Activated naive CD8-positive, alpha-beta T cell treated with anti-CD3 and anti-CD28 coated beads, Interleukin-2, amount 50 U/mL, for 24 hours (primary cell): ENCODE measurements at places on chromosomes 11 and 22.

DNA sequence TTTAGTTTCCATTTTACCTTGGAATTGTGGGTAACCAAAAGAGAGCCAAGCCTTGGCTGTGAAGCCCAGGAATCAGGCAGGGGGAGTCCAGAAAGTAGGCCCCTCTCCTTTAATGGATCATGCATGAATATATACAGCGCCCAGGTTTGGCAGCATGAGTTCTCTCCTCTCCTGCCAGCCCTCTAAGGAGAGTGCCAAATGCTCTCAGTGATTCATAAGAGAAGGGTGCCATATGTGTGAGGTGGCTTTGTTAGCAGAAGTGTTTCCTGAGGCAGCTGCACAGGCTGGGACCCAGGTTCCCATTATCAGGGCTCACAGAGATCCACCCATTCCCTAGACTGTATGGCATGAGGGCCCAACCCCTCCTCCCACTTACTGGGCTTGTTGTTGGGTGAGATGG lies 52.3 kb upstream of the SCUBE2 start:
- no peak overlapping the region for H3K27ac ChIP-seq
- no peak for DNase-seq
- no peak overlapping the region for H3K4me3 ChIP-seq
- H3K4me1 ChIP-seq: peaks cover 18% of the 10 kb centered on the region
- no peaks in the 10 kb centered on the region for H3K27me3 ChIP-seq
- peaks cover 32% of the 10 kb centered on the region for H3K36me3 ChIP-seq

DNA sequence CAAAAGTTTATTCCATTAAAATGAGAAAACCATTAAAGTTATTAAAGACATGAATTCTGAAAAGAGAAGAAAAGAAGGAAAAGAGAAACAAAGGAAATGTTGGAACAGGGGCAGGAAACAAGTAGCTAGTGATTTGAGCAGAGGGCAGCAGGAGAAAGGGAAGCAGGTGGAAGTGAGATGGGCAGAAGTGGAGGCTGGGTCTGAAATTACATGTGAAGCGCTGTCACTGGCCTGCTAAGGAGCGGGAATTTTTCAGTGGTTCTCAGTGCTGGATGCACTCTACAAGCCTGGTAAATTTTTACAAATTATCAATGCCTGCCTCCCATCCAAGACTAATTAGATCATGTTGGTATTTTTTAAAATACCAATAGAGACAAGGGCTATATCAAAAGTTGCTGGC lies 48.4 kb downstream of the NOX4 start:
- no peak overlapping the region for H3K4me3 ChIP-seq
- no peak for DNase-seq
- no peaks in the 10 kb centered on the region for H3K4me1 ChIP-seq
- no peaks in the 10 kb centered on the region for H3K36me3 ChIP-seq
- no peaks in the 10 kb centered on the region for H3K27me3 ChIP-seq

- H3K4me3 ChIP-seq: no peak overlapping the region
- no peak overlapping the region for H3K27ac ChIP-seq
- no peak for DNase-seq
- H3K36me3 ChIP-seq: peaks cover 36% of the 10 kb centered on the region
Measured at GRCh38 chr11:6219359-6219758, 14.0 kb downstream of the C11orf42 start.

GRCh38 chr22:49997932-49998717 lies 14.4 kb downstream of the IL17REL start:
- H3K27ac ChIP-seq: no peak overlapping the region
- H3K4me3 ChIP-seq: peak overlapping the region; percentile 3
- no peak for DNase-seq
- H3K36me3 ChIP-seq: no peaks in the 10 kb centered on the region
- H3K27me3 ChIP-seq: peaks cover 12% of the 10 kb centered on the region

DNA sequence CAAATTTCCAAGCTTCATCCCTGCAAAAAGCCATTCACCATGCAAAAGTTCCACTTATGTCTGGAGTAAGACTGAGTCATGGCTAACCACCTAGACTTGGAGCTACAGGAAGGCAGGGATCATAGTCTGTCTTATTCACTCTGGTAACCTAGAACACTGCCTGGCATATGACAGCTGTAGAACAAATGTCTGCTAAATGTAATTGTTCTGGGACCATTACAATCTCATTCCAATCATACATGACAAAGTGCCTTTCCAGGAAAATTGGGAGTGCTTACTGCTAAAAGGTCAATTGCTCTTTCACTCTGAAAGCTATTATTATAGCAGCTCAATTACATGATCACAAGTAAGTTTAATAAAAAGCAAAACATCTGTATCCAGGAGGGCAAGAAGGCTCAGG lies 99.1 kb upstream of the CHRM4 start:
- peaks cover 2% of the 10 kb centered on the region for H3K4me1 ChIP-seq
- peaks cover 11% of the 10 kb centered on the region for H3K36me3 ChIP-seq
- no peak for DNase-seq
- no peak overlapping the region for H3K4me3 ChIP-seq
- H3K27me3 ChIP-seq: no peaks in the 10 kb centered on the region
- H3K27ac ChIP-seq: no peak overlapping the region

GRCh38 chr11:65911682-65912568 lies 6.9 kb downstream of the C11orf68 start:
- peaks cover 37% of the 10 kb centered on the region for H3K4me1 ChIP-seq
- H3K36me3 ChIP-seq: no peaks in the 10 kb centered on the region
- no peak for DNase-seq
- H3K27me3 ChIP-seq: no peaks in the 10 kb centered on the region

GRCh38 chr11:10139656-10140055 lies 154.4 kb downstream of the SBF2 start:
- H3K36me3 ChIP-seq: peaks cover 5% of the 10 kb centered on the region
- DNase-seq: no peak
- no peaks in the 10 kb centered on the region for H3K27me3 ChIP-seq
- no peak overlapping the region for H3K4me3 ChIP-seq
- H3K4me1 ChIP-seq: no peaks in the 10 kb centered on the region

GRCh38 chr11:132052342-132052741 lies 681.9 kb downstream of the NTM start:
- DNase-seq: no peak
- H3K36me3 ChIP-seq: no peaks in the 10 kb centered on the region
- no peak overlapping the region for H3K4me3 ChIP-seq
- no peaks in the 10 kb centered on the region for H3K4me1 ChIP-seq
- H3K27ac ChIP-seq: no peak overlapping the region
- no peaks in the 10 kb centered on the region for H3K27me3 ChIP-seq

DNA sequence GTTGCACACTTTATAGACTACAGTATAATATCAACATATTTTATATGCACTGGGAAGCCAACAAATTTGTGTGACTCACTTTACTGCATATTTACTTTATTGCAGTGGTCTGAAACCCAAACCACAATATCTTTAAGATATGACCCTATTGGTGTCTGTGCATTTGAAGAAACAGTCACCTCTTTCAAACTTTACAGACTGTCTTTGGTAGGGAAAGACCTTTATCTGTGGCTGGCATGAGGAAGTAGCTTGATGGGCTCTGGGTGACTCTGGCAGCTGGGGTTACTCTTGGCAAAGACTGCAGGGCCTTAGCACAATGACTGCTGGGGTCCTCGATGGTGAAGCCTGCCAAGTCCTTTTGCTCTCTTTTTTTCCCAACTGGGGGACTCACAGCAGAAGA lies 21.3 kb upstream of the ABTB2 start:
- no peak overlapping the region for H3K4me3 ChIP-seq
- DNase-seq: no peak

DNA sequence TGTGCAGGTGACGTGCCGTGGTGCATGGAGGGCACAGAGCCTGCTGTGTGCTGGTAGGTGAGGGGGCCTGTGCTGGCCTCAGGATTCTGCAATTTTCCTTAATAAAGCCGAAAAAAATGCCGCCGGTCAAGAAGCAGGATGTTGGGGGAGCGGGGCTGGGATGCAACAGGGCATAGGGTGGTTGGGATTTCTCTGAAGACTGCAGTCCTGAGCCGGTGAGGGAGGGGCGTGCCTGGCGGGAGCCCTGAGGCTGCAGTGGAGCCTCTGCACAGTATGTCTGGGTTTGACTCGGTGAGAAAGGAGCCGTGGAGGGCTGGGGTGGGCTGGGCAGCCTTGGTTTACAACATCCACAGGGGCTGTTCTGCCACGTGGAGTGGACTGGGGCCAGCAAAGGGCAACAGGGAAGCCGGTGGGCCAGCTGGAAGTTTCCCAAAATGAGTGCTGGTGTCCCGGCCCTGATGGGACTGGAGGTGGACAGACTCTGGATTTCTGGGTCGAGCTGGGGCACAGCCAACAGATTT lies 1.3 kb downstream of the CDHR5 start:
- DNase-seq: no peak
- H3K27me3 ChIP-seq: peaks cover 10% of the 10 kb centered on the region
- H3K27ac ChIP-seq: no peak overlapping the region
- peaks cover under 1% of the 10 kb centered on the region for H3K36me3 ChIP-seq
- H3K4me3 ChIP-seq: no peak overlapping the region
- peaks cover 8% of the 10 kb centered on the region for H3K4me1 ChIP-seq

DNA sequence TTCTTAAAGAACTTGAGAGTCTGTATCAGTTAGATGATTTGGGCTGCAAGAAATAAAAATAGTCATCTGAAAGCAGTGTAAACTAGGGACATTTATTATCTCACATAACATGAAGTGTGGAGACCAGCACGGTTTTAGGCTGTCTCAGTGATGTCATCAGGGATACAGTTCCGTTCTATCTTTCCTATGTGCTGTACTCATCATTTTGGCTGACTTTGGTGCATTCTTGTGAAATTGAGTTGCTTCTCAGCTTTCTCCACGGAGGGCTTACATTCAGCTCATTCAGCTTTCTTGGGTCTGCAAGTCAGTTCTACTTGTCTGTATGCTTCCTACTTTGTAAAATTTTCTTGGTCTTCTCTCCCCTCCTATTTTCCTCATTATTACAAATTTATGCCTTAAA lies 51.8 kb upstream of the LIN7C start:
- H3K36me3 ChIP-seq: no peaks in the 10 kb centered on the region
- no peaks in the 10 kb centered on the region for H3K4me1 ChIP-seq
- no peak for DNase-seq
- no peak overlapping the region for H3K27ac ChIP-seq
- H3K4me3 ChIP-seq: no peak overlapping the region
- no peaks in the 10 kb centered on the region for H3K27me3 ChIP-seq

GRCh38 chr11:112795911-112796649 lies 165.1 kb upstream of the NCAM1 start:
- H3K36me3 ChIP-seq: no peaks in the 10 kb centered on the region
- H3K27ac ChIP-seq: no peak overlapping the region
- H3K27me3 ChIP-seq: peaks cover 3% of the 10 kb centered on the region
- no peak overlapping the region for H3K4me3 ChIP-seq
- no peaks in the 10 kb centered on the region for H3K4me1 ChIP-seq
- DNase-seq: no peak

DNA sequence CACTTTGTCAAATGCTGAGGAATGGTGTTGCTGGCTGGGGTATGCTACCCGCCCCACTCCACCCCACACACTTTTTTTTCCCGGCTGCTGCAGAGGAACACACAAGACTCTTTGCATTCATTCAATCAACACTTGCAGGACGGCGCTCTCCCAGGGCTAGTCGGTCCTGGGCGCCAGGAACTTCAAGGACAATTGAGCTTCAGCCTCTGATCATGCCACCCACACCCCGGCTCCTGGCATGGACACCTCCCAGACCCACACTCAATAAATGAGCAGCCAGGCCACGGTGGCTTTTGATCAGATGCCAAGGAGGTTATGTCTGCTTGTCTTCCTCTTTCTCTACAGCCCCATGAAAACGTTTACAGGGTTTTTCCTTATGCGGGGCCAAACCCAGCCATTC lies 19.8 kb downstream of the TPST2 start:
- H3K4me1 ChIP-seq: peaks cover 71% of the 10 kb centered on the region
- H3K27ac ChIP-seq: no peak overlapping the region
- DNase-seq: no peak
- H3K4me3 ChIP-seq: no peak overlapping the region
- H3K27me3 ChIP-seq: no peaks in the 10 kb centered on the region

DNA sequence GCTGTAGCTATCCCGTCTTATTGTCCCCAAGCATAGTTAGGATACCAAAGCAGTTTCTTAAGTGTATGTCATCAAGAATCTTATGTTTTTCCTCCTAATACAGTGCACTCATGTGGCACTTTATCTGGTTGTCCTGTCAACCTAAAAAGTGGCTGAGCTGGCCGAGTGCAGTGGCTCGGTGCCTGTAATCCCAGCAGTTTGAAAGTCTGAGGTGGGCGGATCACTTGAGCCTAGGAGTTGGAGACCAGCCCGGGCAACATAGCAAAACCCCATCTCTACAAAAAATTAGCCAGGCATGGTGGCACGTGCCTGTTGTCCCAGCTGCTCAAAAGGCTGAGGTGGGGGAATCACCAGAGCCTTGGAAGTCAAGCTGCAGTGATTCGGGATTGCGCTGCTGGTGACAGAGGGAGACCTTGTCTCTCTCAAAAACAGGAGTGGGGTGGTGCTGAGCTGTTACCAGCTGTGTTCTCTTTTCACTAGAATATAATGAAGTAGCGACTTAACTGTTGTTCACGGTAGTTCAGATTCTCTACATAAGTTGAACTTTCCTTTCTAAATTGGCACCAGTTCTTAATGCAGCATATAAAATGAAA lies 48.1 kb downstream of the EP300 start:
- H3K4me3 ChIP-seq: no peak overlapping the region
- peaks cover 56% of the 10 kb centered on the region for H3K36me3 ChIP-seq
- no peak for DNase-seq
- no peaks in the 10 kb centered on the region for H3K27me3 ChIP-seq
- no peaks in the 10 kb centered on the region for H3K4me1 ChIP-seq

GRCh38 chr11:123564221-123564620 lies 90.2 kb downstream of the SCN3B start:
- peaks cover 3% of the 10 kb centered on the region for H3K27me3 ChIP-seq
- H3K4me1 ChIP-seq: peaks cover 15% of the 10 kb centered on the region
- no peak overlapping the region for H3K27ac ChIP-seq
- H3K4me3 ChIP-seq: no peak overlapping the region

GRCh38 chr22:18965526-18966421 lies 29.7 kb upstream of the PRODH start:
- no peak for DNase-seq
- no peaks in the 10 kb centered on the region for H3K36me3 ChIP-seq
- peaks cover 5% of the 10 kb centered on the region for H3K27me3 ChIP-seq
- no peak overlapping the region for H3K27ac ChIP-seq
- H3K4me3 ChIP-seq: no peak overlapping the region

DNA sequence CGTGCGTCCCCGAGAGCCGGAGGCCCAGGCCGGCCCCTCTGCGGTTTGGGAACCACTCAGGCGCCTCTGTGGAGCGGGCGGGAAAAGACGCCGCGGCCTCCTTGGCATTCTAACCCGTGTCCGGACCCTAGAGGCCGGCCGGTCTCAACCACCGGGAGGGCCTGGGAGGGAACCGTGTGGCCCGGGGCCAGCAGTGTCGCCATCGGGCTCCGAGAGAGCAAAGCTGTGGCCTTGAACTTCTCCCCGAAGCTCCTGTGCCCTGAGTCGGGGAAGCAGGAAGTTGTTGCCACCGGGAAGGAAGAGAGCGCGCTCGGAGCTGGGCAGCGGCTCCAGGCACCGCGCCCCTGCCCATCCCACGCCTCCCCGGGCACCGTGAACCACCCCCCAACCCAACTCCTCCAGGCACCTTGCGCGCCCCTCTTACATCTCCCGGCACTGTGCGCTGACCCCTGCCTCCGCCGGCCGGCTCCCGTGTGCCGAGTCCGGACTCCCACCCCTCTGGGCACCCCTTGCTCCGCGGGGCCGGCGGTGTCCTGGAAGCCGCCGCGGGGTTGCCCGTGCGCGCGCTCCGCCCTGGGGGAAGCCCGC lies 80.0 kb upstream of the PPARA start:
- peak; percentile 34 for DNase-seq
- H3K4me3 ChIP-seq: peak overlapping the region; percentile 80
- H3K36me3 ChIP-seq: peaks cover 2% of the 10 kb centered on the region
- peak overlapping the region; percentile 59 for H3K27ac ChIP-seq
- peaks cover 53% of the 10 kb centered on the region for H3K4me1 ChIP-seq

GRCh38 chr11:132343445-132344175 lies 973.2 kb downstream of the NTM start:
- H3K27ac ChIP-seq: no peak overlapping the region
- no peak for DNase-seq
- no peaks in the 10 kb centered on the region for H3K36me3 ChIP-seq
- no peaks in the 10 kb centered on the region for H3K4me1 ChIP-seq
- H3K27me3 ChIP-seq: no peaks in the 10 kb centered on the region
